ENCODE measurements at places on chromosomes 6 and 20.

- DNase-seq: no peak
Measured at GRCh38 chr20:31974951-31975487, 7.1 kb downstream of the XKR7 start.

DNA sequence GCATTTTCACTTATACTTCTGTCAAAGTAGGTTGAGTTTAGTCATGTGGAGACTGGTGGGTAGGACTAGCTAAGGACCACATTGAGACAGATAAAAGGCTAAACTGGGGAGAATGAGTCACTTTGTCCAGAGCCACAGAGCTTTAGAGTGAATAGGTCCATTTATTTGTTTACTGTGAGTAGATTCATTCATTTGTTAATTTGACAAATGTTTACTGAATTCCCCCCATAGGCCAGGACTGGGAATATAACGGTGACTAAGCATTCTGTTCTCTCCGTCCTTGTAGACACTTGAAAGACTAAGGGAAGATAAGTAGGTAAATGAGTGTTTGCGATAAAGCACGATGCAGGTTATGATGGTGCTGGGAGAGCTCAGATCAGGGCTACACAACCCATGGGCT lies 699.7 kb upstream of the ID4 start:
- DNase-seq: no peak

DNA sequence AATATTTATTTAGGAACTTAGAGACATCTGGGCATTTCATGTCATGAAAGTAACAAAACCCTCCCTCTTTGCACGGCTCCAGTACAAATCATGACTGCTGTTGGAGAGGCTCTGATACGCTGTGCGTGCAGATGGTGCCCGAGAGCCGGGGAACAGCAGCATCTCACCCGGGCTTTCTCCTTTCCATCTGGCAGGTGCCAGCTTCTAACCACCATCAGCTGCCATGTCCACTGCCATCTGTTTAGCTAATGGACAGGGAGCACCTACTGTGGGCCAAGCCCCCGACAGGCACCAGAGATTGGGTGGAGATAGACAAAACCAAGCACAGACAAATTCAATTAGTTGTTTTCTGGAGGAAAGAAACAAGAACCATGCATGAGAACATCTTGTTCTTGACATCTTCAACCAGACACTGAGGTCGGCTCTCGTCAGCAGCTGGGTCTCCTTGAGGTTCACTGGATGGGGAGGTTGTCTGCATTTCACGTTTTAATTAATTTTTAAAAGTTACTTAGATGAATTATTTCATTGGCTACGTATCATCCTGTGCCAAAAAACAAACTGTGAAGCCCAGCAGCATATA lies 323.7 kb downstream of the THBS2 start:
- DNase-seq: no peak

DNA sequence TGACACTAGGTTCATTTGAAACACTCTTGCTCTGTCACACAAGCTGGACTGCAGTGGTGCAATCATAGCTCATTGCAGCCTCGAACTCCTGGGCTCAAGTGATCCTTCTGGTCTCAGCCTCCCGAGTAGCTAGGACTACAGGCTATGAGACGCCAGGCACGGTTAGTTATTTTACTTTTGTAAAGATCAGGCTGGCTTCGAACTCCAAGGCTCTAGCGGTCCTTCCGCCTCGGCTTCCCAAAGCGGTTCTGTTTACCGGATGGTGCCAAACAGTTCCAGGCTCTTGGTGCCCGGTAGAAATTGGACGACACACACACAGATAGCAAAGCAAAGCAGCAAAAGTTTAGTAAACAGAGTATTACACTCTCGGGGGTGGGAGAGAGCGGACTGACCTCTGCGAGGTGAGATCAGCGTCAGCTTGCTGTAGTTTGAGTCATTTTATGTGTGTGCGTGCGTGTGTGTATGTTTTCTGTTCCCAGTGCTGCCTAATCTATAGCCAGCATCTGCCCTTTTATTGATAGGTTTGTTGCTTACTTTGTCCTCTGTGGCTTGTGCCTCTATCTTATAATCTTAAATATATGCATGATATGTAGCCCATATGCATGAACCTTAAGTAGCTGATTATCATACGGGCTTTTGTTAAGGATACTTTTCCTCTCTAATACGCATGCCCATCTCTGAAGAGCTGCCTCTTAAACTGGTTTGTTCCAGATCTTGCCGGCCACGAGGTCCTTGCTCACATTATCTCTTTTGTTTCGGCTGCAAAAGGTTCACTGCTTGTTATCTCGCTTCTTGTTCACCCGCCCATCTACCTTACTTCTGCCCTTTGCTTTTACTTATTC lies 75.2 kb downstream of the OR2B2 start:
- DNase-seq: peak; percentile 89

DNA sequence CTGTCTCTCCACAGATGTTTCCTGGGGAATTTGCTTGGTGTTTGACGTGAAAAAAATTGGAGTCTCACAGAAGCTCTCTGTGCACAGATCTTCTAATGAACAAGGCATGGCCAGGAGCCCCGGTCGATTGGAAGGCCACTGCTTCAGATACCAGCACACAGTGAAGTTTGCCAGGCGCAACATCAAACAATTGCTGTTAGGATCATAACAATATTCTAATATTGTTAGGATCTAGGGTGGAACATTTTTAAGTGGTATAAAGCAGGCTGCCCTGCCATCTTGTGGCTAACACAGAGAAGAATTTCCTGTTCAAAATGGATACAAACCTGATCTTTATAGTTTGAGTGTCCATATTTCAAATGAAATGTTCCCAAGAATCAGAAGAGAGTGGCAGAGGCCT lies 64.1 kb downstream of the C6orf118 start:
- peak; percentile 38 for DNase-seq

DNA sequence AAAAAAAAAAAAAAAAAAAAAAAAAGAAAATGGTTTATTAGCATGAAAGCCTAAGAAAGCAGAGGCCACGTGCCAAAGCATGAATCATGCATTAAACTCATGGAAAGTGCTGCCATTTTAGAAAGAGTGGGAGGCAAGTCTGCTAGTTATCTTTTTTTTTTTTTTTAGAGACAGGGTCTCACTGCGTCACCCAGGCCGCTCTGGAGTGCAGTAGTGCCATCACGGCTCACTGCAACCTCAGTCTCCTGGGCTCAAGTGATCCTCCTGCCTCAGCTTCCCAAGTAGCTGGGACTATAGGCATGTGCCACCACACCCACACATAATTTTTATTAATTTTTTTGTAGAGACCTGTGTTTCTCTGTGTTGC lies 5.2 kb downstream of the VWA7 start:
- no peak for DNase-seq

DNA sequence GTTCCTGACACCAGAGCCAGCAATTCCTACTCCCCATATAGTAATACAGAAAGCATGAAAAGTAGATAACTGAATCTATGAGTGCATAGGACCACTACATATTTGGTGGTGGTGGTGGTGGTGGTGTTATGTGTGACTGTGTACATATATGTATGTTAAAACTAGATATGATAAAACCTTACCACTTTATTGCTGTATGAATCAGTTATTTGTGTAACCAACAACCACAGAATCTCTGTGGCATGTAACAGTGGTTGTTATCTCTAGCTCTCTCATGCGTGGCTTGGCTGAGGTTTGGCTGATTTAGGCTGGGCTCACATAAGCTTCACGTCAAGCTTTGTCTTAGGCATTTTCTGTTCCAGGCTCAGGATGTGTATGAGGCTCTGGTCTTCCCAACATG lies 55.7 kb downstream of the PLCB1 start:
- no peak for DNase-seq

DNA sequence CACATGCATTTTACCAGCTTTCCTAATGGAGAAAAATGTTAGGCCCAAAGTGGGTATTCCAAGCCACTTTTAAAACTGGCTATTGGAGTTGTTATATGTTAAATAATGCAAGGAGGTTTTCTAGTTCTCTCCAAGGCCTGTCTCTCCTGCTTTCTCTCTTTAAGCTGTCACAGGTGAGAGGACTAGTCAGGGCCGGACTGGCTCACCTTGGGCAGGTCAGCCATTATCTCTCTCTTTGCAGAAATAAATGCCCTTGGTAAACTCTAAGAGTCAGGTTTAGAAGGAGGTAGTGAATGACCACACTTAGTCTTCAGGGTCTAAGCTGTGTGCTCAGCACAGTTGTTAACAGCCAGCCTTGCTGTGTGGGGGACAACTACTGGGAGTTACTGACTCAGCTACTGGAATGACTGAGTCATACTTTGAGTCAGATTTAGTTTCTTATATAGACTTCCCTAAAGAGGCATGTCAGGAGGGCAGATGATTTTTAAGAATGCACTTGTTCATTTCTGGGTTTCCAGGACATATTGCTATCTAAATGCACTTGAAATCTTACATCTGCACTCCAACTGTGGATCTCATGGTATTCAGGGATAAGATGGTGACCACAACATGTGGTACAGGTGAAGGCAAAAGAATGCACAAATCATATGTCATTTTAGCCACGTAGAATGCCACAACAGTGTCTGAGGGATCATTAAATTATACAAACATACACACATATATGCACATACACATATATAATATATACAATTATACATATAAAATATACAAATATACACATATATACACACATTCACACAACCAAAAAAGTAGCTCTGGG lies 719.4 kb downstream of the EPM2A start:
- no peak for DNase-seq

DNA sequence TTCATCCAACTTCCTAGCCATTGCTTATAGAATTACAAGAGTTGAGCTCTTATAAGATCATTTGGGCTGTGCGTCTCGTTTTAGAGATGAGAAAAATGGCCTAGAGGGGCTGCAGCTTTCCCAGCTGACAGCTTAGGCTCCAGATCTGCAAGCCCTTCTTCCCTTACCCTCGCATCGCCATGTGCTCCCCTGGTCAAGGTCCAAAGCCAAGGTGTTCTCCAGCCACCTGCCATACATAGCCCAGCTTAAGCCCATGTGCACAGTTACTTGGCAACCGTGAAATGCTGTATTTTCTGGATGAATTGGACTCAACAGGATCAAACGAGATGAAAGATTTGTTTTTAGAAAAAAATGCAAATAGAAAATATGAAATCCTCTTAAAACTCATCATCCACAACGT lies 7.9 kb downstream of the MAP3K4 start:
- DNase-seq: no peak

DNA sequence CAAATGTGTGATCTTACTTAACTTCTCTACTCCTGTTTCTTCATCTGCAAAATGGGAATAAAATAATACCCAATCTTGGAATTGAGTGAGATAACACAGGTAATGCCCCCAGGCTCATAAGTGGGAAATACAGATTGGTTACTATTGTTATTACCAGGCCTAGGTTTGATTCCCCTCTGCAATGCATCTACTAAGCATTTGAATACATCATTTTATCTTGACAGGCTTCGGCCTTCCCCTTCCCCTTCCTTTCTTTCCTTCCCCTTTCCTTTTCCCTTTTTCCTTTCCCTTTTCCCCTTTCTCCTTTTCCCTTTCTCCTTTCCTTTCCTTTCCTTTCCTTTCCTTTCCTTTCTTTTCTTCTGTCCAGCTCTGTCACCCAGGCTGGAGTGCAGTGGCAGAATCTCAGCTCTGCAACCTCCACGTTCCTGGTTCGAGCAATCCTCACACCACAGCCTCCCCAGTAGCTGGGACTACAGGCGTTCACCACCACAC lies 7.3 kb upstream of the HNF4A start:
- DNase-seq: no peak

GRCh38 chr6:156310701-156311100 lies 466.5 kb upstream of the ARID1B start:
- peak; percentile 14 for DNase-seq

DNA sequence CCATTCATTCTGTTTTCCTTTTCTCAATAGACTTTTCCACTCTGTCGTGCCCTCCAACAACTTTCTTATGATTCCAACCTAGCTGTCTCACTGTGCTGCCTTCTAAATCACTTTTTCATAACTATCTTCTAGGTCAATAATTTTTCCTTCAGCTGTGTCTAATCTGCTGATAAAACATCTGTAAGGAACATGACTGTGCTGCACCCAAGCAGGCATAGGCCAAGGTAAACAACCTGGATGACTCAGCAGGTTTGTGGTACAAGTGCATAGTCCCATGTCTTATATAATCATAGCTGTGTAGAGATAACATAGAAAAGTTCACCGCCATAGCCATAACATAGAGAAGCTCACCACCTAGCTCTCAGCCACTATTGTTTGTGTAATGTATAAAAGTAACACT lies 332.3 kb downstream of the PLCB1 start:
- no peak for DNase-seq

- no peak for DNase-seq
Measured at GRCh38 chr6:134707342-134708031, 242.4 kb downstream of the ALDH8A1 start.

DNA sequence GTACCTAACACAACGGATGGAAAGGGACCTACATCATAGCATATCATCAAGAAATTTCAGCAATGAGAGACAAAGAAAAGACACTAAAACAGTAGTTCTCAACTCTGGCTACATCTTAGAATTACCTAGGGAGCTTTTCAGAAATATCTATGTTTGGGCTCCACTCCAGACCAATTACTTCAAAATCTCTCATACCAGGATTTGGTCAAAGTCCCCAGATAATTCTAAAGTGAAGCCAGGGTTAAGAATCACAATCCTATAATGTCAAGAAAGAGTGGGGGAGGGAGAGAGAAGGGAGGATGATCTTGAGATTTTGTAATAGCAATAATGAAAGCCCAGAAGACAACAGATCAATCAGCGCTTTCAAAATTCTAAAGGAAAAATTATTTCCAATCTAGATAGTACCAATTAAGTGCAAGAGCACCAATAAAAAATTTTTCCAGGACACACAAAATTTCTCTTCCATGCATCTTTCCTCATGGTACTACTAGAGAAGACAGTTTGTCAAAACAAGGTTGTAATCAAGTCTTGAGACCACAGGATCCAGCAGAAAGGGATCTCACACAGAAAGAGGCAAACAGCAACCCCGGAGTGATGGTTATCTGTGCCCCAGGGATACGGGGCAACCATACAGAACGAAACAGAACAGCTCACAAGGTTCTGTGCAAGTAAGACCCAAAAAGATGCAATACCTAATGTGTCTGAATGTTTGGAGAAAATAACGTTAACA lies 152.9 kb upstream of the DST start:
- no peak for DNase-seq

- no peak for DNase-seq
Measured at GRCh38 chr6:110358553-110359160, 508 bp upstream of the METTL24 start.

DNA sequence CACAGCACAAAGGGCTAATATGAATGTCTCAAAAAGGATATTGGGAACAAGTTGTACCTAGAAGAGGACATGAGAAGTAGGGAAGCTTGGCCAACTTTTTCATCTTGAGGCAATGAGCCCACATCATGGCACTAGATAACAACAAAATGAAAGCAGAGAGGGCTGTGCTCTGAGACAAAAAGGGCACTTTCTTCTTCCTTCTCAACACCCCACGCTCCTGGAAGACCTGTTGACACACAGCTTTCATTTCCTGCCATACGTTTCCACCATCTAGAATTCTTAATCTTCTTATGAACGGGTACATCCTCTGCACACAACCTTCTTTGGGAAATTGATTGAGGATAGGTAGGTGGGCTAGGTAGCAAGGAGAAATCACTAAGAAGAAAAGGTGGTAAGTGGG lies 187.8 kb upstream of the STXBP5 start:
- DNase-seq: no peak

- DNase-seq: no peak
Measured at GRCh38 chr20:54557806-54558590, 82.6 kb downstream of the DOK5 start.

All from NCI-H1092 treated with DMSO at 0.1 percent for 48 hours (cell line).